ENCODE measurements at places on chromosomes 4 and X.

DNA sequence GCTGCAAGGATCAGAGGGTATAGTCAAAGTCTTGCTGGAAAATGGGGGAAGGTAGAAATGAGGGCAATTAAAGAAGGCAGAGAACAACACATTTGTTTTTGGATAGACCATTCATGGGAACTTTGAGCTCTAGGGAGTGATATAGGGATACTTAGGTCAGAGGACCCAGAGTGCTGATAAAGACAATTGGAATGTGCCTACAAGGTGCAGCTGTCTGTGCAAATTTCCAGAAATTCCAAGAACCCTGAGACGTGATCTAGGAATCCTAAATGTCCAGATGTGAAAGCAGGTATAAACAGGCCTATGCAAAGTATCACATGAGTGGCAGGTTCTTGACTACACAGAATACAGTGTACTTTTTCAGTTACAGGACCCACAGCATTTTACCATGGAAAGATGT is 24.2 kb downstream of the FNIP2 start:
- no peak for DNase-seq

DNA sequence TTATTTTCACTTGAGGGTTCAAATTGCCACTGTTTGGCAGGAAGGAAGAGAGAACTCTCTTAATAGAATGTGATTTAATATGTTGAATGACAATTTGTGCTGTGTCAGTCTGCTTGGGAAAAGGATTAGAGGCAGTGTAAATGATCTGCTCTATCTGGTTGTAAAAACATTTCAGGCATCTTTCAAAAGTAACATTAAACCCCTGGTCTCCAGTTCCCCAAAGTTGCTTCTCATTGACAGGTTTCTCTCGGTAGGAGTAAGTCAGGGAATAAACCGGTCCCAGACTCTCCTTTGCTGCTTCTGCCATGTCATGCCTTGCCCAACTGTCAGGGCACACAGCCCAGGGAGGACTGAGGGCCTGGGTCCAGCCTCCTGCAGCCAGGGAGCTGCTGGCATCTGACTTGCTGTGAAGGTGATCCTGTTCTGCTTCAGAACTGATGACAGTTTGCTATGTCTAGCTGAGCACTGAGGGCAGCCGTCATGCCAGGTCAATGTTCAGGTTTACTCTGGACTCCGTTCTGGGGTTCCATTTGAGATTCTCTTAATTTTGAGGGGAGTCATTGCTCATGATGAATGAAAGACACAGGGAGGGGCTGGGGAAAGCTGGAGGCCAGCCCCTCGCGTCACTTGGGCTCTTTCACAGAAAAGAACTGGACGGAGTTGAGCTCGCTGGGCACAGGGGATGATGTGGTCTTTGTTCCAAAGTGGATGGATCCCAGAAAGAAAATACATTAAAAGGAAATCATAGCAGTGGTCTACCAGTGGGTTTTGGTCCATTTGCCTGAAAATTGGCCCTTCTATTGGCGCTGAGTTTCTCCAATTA is 312.4 kb downstream of the ARHGAP10 start:
- DNase-seq = no peak

DNA sequence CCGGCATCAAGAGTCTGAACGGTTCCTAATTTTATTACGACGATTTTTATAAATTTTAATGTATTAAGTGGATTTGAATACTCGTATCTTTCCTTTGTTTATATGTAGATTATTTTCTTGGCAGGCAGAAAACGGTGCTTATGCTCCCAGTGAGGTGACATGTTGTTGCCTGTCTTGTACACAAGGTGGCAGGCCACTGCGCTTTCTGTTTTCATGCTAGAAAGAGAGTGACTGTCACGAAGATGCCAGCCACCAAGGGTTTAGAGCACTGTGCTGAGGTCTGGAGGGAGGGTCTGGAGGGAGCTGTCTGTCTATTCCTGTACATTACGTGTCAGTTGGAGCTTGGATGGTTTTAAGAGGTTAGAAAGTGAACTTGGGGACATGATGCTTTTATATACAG is 87.7 kb downstream of the SHROOM2 start:
- DNase-seq = no peak

GRCh38 chr4:113331811-113332210 is 282.4 kb downstream of the ANK2 start:
- no peak for DNase-seq

DNA sequence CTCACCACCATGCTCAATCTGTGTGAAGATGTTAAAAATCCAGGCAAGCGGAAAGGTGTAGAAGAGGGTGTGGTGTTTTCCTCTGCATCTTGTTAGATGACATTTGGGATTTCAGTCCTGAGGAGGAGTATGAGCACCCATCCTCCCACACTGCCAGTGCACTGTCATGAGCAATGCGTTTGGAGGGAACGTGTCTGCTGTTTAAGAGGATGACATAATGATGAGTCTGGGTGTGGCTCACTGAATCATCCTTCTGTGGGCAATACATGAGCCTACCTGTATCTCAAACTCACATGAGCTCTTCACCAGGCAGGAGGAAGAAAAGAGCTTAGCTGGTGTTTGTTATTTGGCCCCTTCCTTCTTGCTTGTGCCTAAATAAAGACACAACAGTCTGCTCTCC is 67.9 kb upstream of the ARX start:
- DNase-seq = no peak

DNA sequence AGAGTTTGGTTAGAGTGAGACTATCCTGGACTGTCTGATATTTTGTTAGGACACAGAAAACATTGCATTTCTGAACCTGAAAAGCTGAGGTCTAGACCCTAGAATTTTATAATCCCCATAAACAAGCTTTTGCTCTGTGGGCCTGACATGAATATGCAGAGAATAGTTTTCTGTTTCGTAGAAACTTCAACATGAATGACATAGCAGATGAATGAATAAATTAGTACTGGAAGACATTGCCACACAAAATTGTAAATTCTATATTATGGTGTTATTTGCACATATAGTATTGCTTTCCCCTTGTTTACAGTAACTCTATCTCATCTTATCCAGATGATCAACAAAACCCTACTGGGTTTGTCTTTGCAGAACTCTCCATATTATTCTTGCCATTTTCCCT is 54.9 kb upstream of the MAML3 start:
- DNase-seq = no peak

- DNase-seq = no peak
Observed at GRCh38 chrX:23752740-23753415, 9.8 kb upstream of the ACOT9 start.

DNA sequence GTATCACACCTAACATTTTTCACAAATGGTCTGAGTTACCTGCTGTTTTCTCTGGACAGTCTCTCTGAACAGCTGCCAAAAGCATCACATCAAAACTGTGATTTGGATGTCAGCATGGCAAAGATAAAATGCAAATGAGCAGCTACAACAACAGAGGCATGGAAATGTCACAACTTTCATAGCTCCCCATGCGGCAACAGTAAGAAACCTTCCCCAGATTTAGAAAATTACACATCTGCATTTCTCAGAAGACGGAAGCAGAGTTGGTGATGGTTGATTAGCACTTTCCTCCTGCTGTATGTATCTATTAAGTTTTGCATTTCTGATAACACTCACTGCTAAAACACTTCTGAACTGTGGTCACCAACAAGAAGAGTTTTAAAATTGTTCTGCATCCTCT is 9.7 kb downstream of the PRKG2 start:
- no peak for DNase-seq

DNA sequence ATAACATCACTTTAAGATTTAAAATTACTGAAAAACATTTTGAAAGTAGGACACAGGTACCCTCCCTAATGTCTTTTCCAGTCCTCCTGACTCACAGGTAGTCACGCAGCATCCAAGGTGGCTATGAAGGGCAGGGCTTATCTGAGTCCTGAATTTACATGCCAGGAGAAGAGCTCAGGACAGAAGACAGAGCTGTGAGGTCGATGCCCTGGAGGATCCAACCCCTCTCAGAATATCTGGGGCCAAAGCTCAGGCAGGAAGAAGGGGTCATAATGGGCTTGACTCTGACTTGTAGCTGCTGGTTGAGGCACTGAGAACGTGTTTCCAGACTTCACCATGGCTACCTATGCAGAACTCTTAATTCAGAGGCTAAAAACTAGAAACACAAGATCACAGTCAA is 177.5 kb downstream of the AASDH start:
- no peak for DNase-seq

DNA sequence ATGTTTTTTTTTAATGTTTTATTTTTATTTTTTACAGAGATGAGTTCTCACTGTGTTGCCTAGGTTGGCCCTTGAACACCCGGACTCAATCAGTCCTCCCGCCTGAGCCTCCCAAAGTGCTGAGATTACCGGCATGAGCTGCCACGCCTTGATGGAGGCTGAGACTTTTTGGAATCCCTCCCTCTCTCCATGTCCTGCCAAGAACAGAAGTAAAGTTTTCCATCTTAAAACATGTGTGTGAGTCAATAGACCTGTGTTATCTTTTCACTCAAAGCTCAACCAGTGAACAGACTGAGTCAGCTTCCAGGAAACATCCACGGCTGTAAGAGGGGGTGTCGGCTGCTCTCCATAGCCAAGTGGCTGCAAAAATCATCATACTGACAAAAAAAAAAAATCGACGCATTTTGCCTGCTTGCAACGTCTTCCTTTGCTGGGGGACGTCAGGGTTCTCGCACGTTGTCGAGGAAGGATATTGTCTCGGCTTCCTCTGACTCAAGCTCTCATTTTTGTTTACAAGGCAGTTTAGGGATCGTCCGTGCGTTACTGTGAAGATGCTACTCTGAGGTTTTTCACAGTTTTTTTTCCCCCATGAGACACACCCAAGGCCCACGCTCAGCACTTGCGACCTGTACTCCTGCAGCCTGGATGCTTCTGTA is 10.0 kb upstream of the ASMTL start:
- no peak for DNase-seq

- DNase-seq = no peak
Observed at GRCh38 chr4:157220371-157220881, at the start of gene GRIA2. TSS of gene GRIA2 (plus strand) at chr4:157220728. CDS start at chr4:157221043, 315 bp downstream.

GRCh38 chr4:157023941-157024340 is 52.0 kb upstream of the GLRB start:
- DNase-seq = no peak

GRCh38 chr4:102139132-102139573 is 206.1 kb downstream of the SLC39A8 start:
- DNase-seq = no peak

- DNase-seq = no peak
Observed at GRCh38 chr4:109574443-109574850, 14.4 kb downstream of the MCUB start.

GRCh38 chr4:107857741-107858140 is 33.0 kb downstream of the SGMS2 start:
- DNase-seq = no peak

GRCh38 chrX:115581759-115582615 is 21.0 kb downstream of the PLS3 start:
- no peak for DNase-seq

- no peak for DNase-seq
Observed at GRCh38 chrX:153533091-153533490, 15.6 kb downstream of the ATP2B3 start.

GRCh38 chr4:124529131-124529530 is 183.4 kb downstream of the ANKRD50 start:
- no peak for DNase-seq

DNA sequence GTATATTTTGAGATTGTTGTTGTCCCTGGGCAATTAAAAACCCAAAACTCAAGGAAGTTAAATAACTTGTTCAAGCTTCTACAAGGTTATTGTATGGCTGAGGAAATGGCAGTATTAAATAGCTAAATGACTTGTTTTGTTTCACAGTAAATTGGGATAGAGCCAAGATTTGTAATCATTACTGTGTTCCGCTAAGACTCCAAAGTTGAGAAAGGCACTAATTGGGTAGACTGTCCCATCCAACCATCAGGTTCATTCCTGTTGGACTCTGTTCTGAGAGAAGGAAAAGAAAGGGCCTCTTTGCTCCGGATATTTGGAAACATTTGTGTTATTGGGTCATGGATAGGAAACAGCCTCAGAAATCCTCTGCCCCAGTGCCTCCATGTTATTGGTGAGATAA is 82.2 kb downstream of the DCLK2 start:
- DNase-seq = no peak

- DNase-seq = no peak
Observed at GRCh38 chrX:68387776-68388175, 45.5 kb downstream of the OPHN1 start.

- DNase-seq = no peak
Observed at GRCh38 chr4:3714642-3715001, 51.6 kb upstream of the ADRA2C start.

DNA sequence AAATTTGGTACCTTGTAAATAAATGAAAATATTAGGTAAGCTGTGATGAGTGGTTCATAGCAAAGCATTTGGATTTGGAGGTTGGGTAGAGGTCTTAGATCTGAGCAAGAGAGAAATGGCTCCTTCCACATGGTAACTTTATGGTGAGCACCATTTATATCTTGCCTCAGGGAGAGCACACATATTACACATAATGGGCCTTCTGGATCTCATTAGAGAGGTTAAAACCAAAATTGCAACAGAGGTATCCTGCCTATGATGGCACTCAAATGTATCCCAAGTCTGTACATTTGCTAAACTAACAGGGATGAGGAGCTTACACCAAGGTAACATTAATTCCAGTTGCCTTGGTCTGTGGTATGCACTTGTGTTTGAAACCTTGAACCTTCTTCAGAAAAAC is 87.1 kb upstream of the PUDP start:
- no peak for DNase-seq

DNA sequence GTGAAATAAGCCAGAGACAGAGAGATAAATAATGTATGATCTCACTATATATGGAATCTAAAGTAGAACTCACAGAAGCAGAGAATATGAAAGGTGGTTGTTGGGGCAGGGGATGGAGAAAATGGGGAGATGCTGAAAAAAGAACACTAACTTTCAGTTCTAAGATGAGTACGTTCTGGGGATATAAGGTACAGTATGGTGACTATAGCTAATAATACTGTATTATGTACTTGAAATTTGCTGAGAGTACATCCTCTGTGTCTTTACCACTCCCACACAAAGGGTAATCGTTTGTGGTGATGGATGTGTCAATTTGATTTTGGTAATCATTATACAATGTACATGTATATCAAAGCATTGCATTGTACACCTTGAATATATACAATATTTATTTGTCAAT is 6.6 kb downstream of the FBXL5 start:
- DNase-seq = no peak

DNA sequence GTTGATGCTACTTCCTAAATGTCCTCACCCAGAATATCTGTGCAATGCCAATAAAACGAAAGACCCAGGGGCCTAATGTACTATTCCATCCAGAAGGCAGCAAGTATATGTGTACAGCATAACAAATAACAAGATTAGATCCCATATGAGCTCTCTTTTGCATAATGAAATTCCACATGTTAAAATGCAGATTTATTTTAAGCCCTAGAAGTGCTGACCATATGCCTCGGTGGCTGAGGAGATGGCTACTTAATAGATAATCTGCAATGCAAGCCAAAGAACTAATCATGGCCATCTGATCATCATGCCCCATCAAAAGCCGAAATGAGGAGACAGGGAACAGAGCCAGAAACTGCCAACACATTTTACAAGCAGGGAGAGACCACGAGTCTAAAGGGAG is 293.5 kb downstream of the KCNIP4 start:
- DNase-seq = no peak

DNA sequence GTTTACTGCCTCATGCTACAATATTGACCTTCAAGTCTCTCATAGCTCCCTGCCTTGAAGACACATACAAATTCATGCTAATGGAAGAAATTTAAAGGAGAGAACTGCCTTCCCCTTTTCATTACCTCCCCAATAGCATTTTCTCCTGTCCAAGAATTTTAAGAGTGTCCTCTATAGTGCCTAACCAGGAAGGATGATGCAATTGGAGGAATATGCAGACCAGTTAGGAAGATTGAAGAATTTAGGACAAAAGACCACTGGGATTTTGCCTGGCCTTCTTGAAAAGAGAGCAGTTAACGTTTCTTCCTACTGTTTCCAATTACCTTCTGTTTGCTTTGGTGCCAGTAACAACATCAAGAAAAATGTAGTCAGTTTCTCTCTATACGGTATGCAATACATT is 443.9 kb downstream of the INPP4B start:
- DNase-seq = no peak

Data from NCI-H2081 treated with DMSO at 0.1 percent for 48 hours (cell line).